ENCODE measurements at places on chromosomes 12 and 14.
A peak's percentile ranks its signal among the peaks of the same experiment; 100 is the strongest.

- no peak for DNase-seq
Measured at GRCh38 chr12:53097207-53097563, 282 bp upstream of the IGFBP6 start.

GRCh38 chr12:104247698-104248097 lies 32.1 kb downstream of the TXNRD1 start:
- DNase-seq: no peak

GRCh38 chr14:75748336-75748735 lies 87.3 kb downstream of the TTLL5 start:
- no peak for DNase-seq

DNA sequence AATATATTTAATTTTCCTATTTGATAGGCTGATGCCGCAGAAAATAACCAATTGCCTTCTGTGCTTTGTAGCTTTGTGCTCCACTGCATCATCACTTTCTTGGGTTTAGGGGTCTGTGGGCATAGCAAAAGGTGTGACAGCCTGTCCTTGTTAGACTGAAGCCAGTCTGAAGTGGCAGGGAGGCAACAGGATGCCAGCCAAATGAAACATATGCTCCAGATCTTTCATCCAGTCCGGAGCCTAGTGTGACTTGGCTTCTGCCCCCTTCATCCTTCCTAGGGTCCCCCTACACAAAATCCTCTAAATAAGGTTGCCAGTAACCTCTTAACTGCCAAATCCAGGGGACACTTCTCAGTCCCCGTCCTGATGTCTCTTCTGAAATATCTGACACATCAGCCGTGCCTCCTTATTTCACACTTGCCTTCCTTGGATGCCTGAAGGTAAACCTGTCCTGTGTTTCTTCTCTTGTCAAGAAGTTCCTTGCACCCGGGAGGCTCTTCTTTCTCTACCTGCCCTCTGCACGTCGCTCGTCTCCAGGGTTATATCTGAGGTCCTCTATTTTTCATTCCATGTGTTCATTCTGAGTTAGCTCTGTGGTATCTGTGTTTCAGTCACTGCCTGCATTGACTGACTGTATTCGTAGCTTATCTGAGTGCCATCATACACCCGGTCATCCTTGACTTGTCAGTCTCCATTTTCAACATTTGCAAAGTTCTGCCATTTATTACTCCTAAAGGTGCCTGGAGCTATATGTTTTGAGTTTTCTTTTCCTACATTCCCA lies 47.8 kb downstream of the HMGA2 start:
- no peak for DNase-seq

GRCh38 chr14:54665946-54666345 lies 99.0 kb downstream of the SAMD4A start:
- no peak for DNase-seq

GRCh38 chr12:121776190-121777098 lies 17.0 kb downstream of the RHOF start:
- DNase-seq: peak; percentile 74

DNA sequence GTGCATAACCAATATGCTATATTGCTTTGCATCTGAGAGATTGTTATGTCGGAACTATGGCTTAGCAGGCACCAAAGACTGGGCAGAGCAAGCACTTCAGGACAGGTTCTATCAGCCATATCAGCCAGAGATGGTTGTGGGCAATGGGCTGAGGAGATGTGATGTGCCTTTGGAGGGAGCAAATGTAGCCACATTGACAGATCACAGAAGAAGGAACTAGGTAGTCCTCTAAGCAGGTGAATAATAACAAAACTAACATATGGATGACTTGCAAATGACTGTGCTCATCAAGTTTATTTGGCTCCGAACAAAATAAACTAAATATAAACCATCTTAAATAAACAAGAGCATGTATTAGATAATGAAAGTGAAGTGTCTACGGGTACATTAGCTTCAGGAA lies 291.7 kb downstream of the RMST start:
- no peak for DNase-seq

DNA sequence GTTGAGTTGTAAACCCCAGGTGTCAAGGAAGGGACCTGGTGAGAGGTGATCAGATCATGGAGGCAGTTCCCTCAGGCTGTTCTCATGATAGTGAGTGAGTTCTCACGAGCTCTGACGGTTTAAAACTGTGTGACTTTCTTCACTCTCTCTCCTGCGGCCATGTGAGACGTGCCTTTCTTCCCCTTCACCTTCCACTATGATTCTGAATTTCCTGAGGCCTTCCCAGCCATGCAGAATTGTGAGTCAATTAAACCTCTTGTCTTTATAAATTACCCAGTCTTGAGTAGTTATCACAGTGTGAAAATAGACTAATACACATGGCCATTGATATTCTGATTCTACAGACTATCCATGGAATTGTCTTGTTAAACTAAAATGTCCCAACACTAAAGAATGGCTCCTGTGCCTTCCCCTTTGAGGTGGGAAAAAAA lies 85.6 kb downstream of the SLC2A13 start:
- no peak for DNase-seq

DNA sequence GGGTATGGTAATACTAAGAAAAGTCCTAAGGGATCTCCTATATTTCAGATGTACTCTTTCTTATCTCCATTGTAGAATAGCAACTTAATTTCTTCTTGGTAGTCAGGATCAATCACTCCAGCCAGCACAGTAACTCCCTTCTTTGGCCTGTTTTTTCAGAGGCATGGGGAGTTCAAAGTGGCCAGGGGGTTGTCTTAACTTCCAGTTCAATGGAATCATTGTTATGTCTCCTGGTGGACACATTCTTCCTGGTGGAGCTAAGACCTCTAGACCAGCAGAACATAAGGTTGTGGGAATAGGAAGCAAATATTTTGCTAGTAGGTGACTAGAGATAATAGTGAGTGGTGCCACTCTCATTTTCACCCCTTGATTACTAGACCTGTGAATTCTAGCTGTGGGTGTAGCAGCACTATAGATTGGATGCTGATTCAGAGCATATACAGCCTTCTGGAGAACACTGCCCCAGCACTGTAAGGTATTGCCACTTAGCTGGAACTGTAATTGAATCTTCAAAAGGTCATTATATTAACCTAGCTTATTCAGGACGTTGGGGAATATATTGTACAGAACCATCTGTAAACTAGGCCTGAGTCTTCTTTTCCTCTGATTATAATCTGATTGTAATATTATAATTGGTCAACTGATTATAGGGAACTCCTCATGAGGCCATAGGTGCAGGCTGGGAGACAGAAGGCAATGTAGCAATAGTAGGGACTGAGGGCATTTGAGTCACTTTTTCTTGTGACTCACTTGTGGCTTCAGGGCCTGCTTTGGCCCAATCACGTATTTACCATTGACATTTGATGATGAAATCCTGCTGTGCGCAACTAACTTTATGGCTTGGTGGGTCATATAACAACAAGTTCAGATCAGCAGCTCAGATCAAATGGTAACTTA lies 60.2 kb upstream of the ATP2B1 start:
- DNase-seq: peak; percentile 100

DNA sequence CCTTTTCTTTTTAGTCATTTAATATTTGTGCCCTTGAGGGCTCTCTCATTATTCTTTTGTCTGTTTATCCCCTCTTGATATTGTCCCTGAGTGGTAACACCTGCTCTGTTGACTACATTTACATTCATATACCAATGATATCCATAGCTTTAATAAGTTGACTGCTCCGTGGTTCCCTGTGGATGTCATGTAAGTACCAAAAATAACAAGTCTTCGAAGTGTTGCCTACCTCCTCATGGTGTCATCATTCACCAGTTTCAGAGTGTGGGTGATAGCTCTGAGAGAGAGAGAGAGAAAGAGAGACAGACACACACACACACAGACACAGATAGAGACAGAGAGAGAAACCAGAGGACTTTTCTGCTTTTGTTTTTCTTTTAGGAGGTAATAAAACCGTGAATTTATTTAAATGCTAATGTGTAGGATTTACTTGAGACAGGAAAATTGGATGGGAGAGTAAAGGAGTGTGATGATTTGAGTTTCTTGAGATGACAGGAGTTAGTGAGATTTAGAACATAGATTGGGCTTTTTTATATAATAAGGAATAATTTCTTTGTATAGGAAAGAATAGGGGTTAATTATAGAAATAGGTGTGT lies 52.2 kb downstream of the PAPOLA start:
- DNase-seq: no peak

DNA sequence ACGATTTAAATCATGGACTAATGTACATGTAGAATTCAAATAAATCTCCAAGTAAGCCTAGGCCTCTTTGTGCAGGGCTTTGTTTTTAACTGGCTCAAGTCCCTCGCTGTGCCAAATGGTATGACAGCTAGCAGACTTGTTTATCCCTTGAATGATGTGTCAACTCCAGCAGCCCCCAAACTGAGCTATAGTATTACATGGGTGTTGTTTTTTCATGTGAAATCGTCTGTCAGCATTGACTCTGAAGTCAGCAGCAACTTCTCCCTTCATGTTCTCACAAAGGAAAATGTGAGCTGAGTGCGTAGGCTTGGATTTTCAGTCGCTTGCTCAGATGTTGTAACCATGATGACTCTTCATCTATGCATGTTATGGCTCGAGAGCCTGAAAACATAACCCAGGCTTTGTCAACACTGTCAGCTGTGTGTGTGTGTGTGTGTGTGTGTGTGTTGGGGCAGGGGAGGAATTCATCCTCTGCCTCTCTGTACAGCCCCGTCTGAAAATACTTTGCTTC lies 73.3 kb downstream of the PTHLH start:
- no peak for DNase-seq

DNA sequence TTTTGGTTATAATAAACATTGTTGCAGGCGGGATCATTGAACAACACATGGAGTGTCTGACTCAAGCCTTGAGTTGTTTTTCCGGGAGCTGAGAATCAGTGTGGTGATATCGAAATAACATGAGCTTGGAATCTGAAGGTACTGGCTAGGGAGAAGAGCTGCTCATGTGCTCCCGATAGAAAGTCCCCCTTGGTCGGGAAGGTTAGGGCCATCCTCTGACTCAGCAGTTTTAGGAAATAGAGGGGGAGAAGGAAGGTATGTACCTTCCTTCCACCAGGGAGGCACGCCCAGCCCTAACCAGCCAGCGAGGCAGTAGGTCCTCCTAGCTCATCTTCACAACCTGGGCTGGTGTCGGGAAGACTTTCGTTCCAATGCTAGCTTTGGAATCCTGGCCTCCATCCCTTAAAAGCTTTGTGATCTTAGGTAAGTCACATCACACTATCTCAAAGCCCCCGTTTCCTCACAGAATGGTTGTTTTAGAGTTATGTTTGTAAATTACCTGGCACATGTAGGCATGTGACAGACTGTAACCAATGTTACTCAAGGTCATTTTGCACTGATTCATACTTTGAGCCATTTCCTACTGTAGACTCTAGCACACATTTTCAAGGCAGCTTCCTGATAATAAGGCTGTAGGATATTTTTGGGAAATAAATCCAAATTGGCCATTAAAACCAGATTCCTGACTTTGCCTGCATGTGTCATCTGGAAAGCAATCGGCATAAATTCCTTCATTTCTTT lies 1.9 kb upstream of the RAB35 start:
- peak; percentile 47 for DNase-seq

- no peak for DNase-seq
Measured at GRCh38 chr14:34699873-34700621, 14.3 kb downstream of the CFL2 start.

Data from CD14-positive monocyte (primary cell).